Activated CD4-positive, alpha-beta T cell treated with anti-CD3 and anti-CD28 coated beads, Interleukin-2, amount 50 U/mL, for 1 hour (primary cell): ENCODE measurements at places on chromosomes 13 and 19.

- DNase-seq = no peak
These were observed 96.8 kb upstream of the CSNK1A1L start for GRCh38 chr13:37202264-37202663.

GRCh38 chr13:99709134-99709533 is 207.9 kb downstream of the TM9SF2 start:
- no peak for DNase-seq

GRCh38 chr19:3003046-3003445 is 25.7 kb downstream of the TLE6 start:
- no peak for DNase-seq

- no peak for DNase-seq
These were observed 31.7 kb downstream of the ARHGAP35 start for GRCh38 chr19:46892252-46893179.
